ENCODE measurements at places on chromosomes 11 and 22. TPM values are rescaled to one million over a fixed set of nuclear protein-coding genes. Genes with fewer than 3 reads are reported as not detected.

- no peak for DNase-seq
These were observed 105.6 kb downstream of the SLC1A2 start for GRCh38 chr11:35313760-35314153.

GRCh38 chr11:87417951-87418350, 380.2 kb downstream of the TMEM135 start:
- DNase-seq = no peak

DNA sequence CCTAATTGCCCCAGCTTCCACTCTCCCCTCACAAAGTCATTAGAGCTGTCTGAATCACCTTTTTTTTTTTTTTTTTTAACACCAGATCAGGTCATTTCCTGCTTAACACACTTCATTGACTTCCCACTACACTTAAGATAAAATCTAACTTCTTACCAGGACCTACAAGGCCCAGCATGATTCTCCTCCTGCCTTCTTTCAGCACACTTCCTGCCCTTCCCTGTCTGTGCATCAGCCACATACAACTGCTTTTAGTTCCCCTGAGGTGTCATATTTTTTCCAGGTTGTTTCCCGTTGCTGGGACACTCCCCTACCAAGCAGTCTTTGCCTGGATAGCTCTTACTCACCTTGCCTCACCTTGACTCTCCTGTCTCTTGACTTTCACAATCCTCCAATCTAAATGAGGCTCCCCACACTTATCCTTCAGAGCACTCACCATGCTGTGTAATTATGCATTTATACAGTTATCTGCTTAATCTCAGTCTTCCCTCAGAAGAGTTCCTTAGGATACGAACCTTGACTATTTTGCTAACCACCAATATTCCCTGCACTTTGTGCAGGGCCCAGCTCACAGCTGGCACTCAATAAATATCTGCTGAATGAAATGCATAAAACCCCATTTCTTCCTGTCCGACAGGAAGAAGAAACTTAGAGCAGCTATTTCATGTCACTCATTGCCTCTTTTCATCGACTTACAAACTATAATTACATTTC, 96.6 kb upstream of the AKIP1 start:
- DNase-seq = no peak

- no peak for DNase-seq
These were observed 5.3 kb downstream of the SLN start for GRCh38 chr11:107706531-107706930.

GRCh38 chr11:87317441-87317840, 279.7 kb downstream of the TMEM135 start:
- DNase-seq = no peak

DNA sequence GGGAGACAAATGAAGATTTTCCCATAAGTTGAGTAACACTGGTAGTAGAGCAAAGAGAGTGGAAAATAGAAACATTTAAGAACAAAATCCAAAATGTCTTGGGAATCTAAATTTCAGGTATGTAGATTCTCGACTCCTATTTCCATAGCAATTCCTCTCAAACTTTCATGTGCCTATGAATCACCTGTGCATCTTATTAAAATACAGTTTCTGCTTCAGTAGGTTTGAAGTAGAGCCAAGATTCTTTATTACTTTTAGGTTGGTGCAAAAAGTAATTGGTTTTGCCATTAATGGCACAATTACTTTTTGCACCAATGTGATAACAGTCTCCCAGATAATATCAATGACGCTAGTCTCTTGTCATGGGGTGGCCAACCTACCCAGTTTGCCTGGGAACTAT, 115.3 kb upstream of the SLC5A12 start:
- no peak for DNase-seq

GRCh38 chr11:34915136-34916014, 804 bp downstream of the APIP start:
- DNase-seq = no peak

- DNase-seq = no peak
These were observed 20.6 kb upstream of the RAPSN start for GRCh38 chr11:47469361-47470179.

- DNase-seq = no peak
These were observed 12.7 kb downstream of the MAP6 start for GRCh38 chr11:75656044-75656727.

DNA sequence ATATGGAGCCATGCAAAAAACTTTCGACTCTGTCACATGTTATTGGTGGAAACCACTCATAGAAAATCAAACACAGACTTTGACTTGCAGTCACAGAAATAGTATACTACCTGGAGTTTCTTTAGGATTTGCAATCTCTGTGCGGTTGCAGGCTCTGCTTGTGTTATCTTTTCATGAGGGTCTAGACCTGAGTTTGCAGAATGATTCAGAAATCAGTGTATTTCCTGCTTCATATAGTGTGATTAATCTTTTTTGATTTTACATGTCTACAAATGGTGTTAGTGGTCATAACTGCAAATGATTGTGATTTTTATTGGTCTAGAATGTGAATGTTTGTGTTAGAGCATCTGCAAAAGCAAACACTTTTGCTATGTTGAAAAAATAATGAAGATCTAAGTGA, 690.2 kb downstream of the NTM start:
- no peak for DNase-seq

- no peak for DNase-seq
These were observed 27.7 kb downstream of the SUSD2 start for GRCh38 chr22:24209016-24209415.

DNA sequence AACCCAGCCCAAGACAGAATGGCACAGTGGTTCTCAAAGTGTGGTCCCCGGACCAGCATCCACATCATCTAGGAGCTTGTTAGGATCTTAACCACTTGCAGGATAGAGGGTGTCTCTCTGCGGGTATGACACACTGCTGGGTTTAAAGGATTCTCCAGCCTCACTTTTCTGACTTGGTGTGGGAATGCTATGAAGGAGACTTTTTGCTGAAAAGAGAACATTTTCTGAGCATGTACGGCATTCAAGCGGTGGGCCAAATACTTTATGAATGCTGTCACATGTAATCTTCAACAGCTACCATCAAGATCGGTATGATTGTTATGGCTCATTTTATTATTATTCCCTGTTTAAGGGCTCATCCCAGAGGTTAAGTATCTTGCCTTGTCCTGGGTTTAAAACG, 1.8 kb upstream of the CD82 start:
- no peak for DNase-seq

GRCh38 chr11:14058061-14058460, 95.5 kb downstream of the SPON1 start:
- no peak for DNase-seq

- no peak for DNase-seq
These were observed 5.9 kb downstream of the OR51T1 start for GRCh38 chr11:4887591-4887990.

DNA sequence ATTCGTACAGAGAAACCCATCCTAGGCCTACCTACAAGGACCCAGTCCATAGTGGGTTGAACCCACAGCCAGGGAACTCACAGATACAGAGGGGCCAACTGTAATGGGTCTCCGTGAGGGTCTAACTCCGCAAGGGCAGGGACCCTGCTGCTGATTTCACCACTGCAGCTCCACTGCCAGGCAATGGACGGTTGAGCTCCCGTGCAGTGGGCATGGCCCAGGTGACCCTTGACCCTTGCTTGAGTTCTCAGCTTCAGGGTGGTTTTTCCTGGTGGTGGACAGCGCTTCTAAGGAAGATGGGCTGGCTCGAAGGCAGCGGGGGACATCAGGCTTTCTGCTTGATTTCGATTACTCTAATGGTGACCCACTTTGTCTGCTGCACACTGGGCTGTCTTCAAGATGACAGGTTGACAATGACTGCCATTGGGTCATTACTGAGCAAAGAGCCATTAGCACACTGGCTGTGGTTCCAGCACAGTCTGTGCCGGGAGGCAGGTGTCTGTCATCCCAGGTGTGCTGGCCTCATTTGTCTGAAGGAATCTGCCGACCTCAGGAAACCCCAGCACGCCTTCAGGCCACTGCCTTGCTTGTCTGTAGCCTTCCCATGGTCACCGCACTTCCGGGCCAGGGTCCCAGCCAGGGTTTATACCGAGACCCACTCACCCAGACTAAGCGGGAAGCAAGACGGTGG, 3.7 kb upstream of the GAL start:
- DNase-seq = no peak

- DNase-seq = no peak
These were observed 146.4 kb downstream of the FBXO7 start for GRCh38 chr22:32620992-32621391.

GRCh38 chr22:50185375-50186087, at the start of gene TRABD:
Gene TRABD (plus strand): TSS chr22:50185913. CDS start chr22:50193061, 7,148 bp downstream.
- DNase-seq = peak; percentile 86

GRCh38 chr11:66386171-66387069, 14.9 kb upstream of the SLC29A2 start:
- peak; percentile 57 for DNase-seq

DNA sequence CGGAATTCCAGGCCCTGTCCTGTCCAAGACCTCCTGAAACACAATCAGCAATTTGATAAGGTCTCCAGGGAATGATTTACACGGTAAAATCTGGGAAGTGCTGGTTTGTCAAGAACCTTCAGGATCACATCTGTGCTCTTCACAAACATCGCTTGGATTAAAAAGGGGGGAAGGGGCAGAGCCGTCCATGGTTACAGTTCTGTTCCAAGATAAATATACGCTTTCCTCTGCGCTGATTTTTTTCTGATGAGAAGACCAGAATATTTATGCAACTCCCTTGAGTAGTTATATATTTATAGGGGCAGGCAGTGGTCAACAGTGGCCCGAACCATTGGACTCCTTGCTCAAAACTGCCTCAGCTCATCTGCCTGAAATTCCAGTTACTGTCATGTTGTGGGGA, 9.2 kb upstream of the APOL5 start:
- no peak for DNase-seq

DNA sequence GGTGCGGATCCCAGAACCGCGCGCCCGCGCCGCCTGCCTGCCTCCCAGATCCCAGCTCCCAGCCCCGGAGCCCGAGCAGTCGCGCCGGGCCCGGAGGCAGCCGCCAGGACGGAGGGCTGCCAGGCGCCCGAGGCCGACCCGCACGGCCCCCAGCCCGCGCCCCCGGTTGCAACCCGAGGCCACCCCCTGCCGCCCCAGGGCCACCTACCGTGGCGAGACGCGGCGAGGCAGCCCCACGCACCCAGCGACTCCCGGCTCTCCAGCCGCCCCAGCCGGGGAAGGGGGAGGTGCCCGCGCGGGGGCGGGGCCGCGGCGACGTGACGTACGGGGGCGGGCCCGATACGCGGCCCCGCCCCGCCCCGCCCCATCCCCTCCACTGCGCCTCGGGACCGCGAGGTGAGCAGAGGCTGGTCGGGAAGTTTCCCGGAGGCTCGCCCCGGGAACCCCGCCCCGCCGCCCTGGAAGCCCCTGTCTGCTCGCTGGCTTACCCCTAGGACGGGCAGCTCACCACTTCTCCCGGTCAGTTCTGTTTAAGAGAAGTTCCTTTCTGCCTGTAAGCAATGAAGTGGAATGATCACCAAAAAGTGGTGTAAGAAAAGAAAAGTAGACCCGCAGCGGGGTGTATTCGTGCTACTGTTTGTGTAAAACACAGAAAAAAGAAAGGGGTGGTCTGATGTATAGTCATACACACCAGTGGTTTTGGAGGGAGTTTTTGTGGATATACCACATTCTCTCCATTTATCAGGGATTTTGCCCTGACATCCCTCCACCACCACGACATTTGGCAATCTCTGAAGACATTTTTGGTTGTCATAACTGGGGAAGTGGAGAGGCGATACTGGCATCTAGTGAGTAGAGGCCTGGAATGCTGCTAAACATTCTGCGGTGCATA, at the start of gene TPST2:
TPST2 (minus strand) TSS at position 288 of the 892 bp plus-strand sequence. CDS start 48,502 bp downstream, outside the sequence.
- peak; percentile 75 for DNase-seq

GRCh38 chr11:118789501-118790356, 1.2 kb downstream of the DDX6 start:
- DNase-seq = peak; percentile 48

DNA sequence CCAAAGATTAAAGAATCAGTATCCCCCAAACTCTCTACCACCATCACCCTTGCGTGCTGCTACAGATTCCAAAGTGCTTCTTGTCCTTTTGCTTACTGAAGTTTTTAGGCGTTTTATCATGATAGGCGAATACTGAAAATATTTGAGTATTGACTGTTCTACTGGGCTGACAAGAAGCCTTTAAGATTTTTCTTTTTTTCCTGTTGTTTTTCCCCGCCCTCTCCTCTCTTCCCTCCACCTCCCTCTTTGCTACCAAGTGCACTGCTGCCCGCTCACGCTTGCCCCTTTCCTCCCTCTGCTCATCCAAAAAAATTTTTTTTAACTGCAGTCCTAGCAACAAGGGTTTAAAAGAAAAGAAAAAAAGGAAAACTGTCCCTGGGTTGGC, 679 bp downstream of the SPCS2 start:
- DNase-seq = no peak

GRCh38 chr11:59560702-59561473, 49.5 kb downstream of the OR4D9 start:
- peak; percentile 80 for DNase-seq

DNA sequence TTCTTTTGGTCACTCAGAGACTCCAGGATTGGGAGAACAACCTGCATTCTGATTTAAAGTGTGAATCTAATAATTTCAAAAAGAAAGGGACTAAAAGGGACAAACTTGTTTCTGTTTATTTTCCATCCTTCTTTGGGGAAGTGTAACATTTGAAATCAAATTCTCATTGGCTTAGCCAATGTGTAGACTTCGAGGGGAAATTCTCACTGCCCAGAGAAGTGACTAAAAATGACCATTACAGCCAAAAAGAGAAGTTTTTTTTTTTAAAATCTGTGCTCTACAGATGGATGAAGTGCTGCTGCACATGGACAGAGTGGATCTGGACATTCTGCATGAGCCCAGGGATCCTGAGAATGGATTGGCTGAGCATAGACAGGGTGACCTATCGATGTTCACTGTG, 49.4 kb upstream of the ELF5 start:
- DNase-seq = no peak

- DNase-seq = no peak
These were observed 29.8 kb downstream of the ANKK1 start for GRCh38 chr11:113417428-113417827.

DNA sequence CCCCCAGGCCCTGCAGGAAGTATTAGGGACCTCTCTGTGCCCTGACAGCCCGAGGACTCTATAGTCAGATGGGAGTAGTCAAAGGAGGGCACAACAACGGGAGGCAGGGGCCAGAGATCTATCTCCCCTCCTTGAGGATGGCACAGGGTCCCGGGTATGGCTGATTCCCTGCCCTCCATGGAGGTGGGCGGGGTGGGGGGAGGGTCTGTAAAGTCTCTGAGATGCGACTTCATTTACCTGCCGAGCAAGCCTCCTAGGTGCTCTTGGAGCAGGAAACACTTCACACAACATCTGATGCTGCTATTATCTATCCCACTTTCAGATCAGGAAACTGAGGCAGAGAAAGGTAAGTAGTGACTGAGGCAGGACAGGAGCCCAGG, 769 bp upstream of the CDC42EP1 start:
- no peak for DNase-seq

- no peak for DNase-seq
These were observed 6.2 kb upstream of the RBM4B start for GRCh38 chr11:66683877-66684276.

GRCh38 chr22:30310881-30311771, 15.6 kb downstream of the TBC1D10A start:
- no peak for DNase-seq

The IGSF9B gene
- 1.7 TPM for polyA plus RNA-seq

The BIK gene
- polyA plus RNA-seq = 1.3 TPM

The KIAA1671 gene
- 20.9 TPM for polyA plus RNA-seq

The RBFOX2 gene
- 167 TPM for polyA plus RNA-seq

The HIPK3 gene
- polyA plus RNA-seq = 49.7 TPM

The RIMBP3B gene
- polyA plus RNA-seq = not detected

The KCTD14 gene
- 7.1 TPM for polyA plus RNA-seq

The MPPED2 gene
- polyA plus RNA-seq = 4.5 TPM

The MPZL2 gene
- 70.3 TPM for polyA plus RNA-seq
